Caco-2 (cell line): ENCODE measurements at places on chromosomes 3 and 15. TPM values are rescaled to one million over a fixed set of nuclear protein-coding genes. Genes with fewer than 3 reads are reported as not detected.

GPR171 gene
- total RNA-seq: not detected in 2 replicates

GRCh38 chr3:131091768-131092167, 65.1 kb downstream of the NEK11 start:
- DNase-seq: peak; percentile 10
- no peaks in the 10 kb centered on the region for H3K36me3 ChIP-seq
- peaks cover 9% of the 10 kb centered on the region; the same call in 1 of the 2 replicates for H3K4me1 ChIP-seq
- H3K27me3 ChIP-seq: no peaks in the 10 kb centered on the region
- H3K4me3 ChIP-seq: no peak overlapping the region

- no peak for DNase-seq
- no peaks in the 10 kb centered on the region for H3K36me3 ChIP-seq
- no peaks in the 10 kb centered on the region for H3K27me3 ChIP-seq
Measured at GRCh38 chr3:151856118-151856517, 17.3 kb upstream of the SUCNR1 start.

GADL1 gene
- 4.7 and 6.2 TPM in 2 replicates for total RNA-seq

- no peaks in the 10 kb centered on the region for H3K27me3 ChIP-seq
- no peak for DNase-seq
- no peaks in the 10 kb centered on the region for H3K36me3 ChIP-seq
- H3K4me3 ChIP-seq: no peak overlapping the region
- H3K4me1 ChIP-seq: peaks cover 11% of the 10 kb centered on the region
Measured at GRCh38 chr3:69090021-69090420, 5.3 kb downstream of the ARL6IP5 start.

- H3K27me3 ChIP-seq: no peaks in the 10 kb centered on the region
- DNase-seq: no peak
- no peaks in the 10 kb centered on the region; the same call in 1 of the 2 replicates for H3K36me3 ChIP-seq
Measured at GRCh38 chr3:106058475-106058874, 189.7 kb upstream of the CBLB start.

GRCh38 chr3:103181160-103181559, 746.3 kb downstream of the ZPLD1 start:
- no peaks in the 10 kb centered on the region; the same call in 1 of the 2 replicates for H3K27me3 ChIP-seq
- H3K27ac ChIP-seq: no peak overlapping the region
- no peak overlapping the region for H3K4me3 ChIP-seq
- no peaks in the 10 kb centered on the region for H3K4me1 ChIP-seq
- no peaks in the 10 kb centered on the region for H3K36me3 ChIP-seq
- no peak for DNase-seq

SNTN gene
- not detected in 2 replicates for total RNA-seq

B3GALNT1 gene
- 8.2 and 9.0 TPM in 2 replicates for total RNA-seq

TEX55 gene
- total RNA-seq: not detected in 2 replicates

KIF23 gene
- total RNA-seq: 67.1 and 74.2 TPM in 2 replicates

DNA sequence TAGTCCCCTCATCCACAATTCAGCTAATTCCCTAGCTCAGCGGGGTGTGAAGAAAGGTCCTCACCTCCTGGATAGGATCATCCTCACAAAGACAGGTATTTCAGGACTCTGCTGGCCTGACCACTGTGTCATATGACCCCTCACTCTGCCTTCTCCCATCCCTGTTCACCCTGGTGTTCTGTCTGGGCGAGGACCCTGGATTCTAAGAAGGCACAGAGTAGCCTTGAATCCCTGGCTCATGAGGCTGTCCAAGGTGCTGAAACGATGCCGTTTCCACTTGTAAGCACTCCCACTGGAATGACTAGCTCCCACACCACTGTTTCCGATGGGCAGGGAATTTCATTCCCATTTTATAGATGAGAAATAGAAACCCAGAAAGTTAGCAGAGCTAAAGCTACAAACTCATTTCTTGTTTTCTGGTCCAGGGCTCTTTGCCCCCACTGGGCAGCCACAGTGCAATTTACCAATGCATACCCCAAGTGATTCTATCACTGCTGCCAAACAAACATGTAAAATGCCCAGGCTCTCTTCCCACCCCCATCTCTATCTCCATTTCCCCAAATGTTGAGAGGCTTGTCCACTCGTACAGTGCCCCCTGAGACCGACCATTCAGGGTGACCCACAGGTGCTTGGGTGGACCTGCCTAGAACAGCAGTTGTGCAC, 83.2 kb downstream of the RAB11A start:
- no peak overlapping the region for H3K4me3 ChIP-seq
- DNase-seq: peak; percentile 50
- no peaks in the 10 kb centered on the region for H3K36me3 ChIP-seq

GRCh38 chr3:107285197-107285596, 92.0 kb upstream of the CCDC54 start:
- no peak overlapping the region for H3K4me3 ChIP-seq

DNA sequence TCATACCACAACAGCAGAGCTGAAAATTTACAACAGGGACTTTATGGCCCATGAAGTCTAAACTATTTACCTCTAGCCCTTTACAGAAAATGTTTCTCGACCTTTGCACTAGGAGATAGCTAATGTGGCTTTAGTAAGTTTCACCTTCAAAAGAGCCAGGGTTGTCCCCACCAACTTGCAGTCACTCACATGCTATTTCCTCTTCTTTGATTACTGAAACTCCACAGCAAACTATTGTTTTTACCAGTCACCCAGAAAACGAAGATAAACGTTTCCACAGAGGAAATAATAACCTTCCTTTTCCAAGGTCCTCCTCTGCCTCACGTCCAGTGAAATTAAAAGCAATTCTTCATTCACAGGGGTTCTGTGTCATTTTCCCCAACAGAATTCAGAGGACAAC, 48.2 kb downstream of the WWTR1 start:
- H3K4me3 ChIP-seq: no peak overlapping the region
- no peak overlapping the region for H3K27ac ChIP-seq
- no peaks in the 10 kb centered on the region for H3K36me3 ChIP-seq
- no peak for DNase-seq

DNA sequence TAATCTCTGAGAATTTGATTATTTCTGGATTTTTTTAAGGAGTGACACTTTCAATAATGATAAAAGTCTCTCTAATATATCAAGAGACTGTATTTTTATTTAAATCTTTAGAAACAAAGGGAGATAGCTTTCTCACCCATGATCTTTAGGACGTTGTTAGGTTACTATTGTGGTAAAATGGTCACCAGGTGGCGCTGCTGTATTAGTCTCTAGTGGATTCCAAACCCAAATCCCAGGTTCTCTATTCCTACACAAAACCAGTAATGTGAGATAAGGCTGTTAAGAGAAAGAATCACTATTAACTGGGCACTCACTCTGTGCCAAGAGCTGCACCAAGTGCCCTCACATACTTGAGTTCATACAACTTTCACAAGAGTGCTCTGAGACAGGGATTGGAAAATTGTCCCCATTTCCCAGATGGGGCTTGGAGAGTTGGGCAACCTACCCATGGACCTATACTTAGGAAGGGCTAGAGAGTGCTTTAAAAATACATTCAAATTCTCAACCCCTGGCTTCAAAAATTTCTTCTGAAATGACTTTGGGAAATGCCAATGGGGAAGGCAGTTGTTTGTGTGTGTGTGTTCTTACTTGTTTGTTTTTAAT, 593.4 kb upstream of the TGFBR2 start:
- H3K4me3 ChIP-seq: no peak overlapping the region
- H3K27ac ChIP-seq: no peak overlapping the region
- H3K36me3 ChIP-seq: no peaks in the 10 kb centered on the region
- H3K4me1 ChIP-seq: no peaks in the 10 kb centered on the region

- no peaks in the 10 kb centered on the region for H3K4me1 ChIP-seq
- peak; percentile 65 for DNase-seq
- no peaks in the 10 kb centered on the region for H3K27me3 ChIP-seq
- H3K36me3 ChIP-seq: no peaks in the 10 kb centered on the region
- H3K27ac ChIP-seq: no peak within 1 kb of the TSS
- peak within 1 kb of the TSS; percentile 83 for H3K4me3 ChIP-seq
Measured at GRCh38 chr15:100918690-100919480, at the start of gene LRRK1. TSS of gene LRRK1 (plus strand) at chr15:100919357. CDS start at chr15:100924633, 5,276 bp downstream.

ALS2CL gene
- total RNA-seq: 11.2 and 15.2 TPM in 2 replicates

GRCh38 chr3:141383555-141384129, 15.3 kb downstream of the ZBTB38 start:
- H3K4me1 ChIP-seq: no peaks in the 10 kb centered on the region
- H3K36me3 ChIP-seq: peaks cover 2% of the 10 kb centered on the region; the same call in 1 of the 2 replicates
- no peak overlapping the region for H3K4me3 ChIP-seq
- H3K27ac ChIP-seq: no peak overlapping the region

GRCh38 chr15:49122541-49123062, 32.8 kb downstream of the COPS2 start:
- H3K27ac ChIP-seq: no peak overlapping the region
- H3K4me1 ChIP-seq: no peaks in the 10 kb centered on the region
- no peaks in the 10 kb centered on the region for H3K36me3 ChIP-seq
- no peak overlapping the region for H3K4me3 ChIP-seq
- H3K27me3 ChIP-seq: no peaks in the 10 kb centered on the region
- DNase-seq: no peak

ECT2 gene
- total RNA-seq: 66.6 and 68.0 TPM in 2 replicates

DNA sequence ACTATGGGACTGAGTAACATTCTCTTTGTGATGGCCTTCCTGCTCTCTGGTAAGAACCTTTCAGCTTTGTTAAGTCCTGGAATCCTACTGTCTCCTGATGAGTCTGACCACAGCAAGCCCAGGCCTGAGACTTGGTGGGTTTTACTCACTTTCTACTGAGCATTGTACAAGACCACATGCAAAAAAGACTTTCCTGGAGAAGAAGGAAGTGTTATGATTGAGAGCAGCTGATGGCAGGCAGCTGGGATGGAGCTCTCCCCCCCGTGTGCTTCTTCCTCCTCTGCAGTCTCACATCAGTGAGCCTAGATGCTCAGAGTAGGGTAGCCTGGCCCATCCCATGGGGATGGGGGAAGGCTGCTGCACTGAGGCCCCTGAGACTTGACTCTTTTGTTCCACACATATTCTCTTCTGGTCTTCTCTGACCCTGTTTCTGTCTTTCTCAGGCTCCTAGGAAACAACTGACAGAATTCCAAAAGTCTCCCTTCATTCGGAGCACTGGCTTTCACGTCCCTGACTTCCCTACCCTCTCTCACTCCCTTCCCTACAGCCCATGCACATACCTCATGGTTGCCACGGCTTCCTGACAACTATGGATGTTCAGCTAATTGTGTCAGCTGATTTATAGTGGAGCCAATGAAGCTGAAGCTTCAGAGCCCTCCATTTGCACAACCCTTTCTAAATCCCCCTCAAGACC, 36.6 kb downstream of the CD86 start:
- no peaks in the 10 kb centered on the region for H3K4me1 ChIP-seq
- no peak overlapping the region for H3K27ac ChIP-seq
- no peak for DNase-seq
- H3K36me3 ChIP-seq: no peaks in the 10 kb centered on the region
- no peak overlapping the region for H3K4me3 ChIP-seq

GRCh38 chr15:63370764-63371163, 10.9 kb downstream of the CA12 start:
- H3K4me3 ChIP-seq: no peak overlapping the region
- no peak overlapping the region for H3K27ac ChIP-seq
- no peaks in the 10 kb centered on the region for H3K27me3 ChIP-seq
- DNase-seq: no peak
- H3K4me1 ChIP-seq: no peaks in the 10 kb centered on the region

DNA sequence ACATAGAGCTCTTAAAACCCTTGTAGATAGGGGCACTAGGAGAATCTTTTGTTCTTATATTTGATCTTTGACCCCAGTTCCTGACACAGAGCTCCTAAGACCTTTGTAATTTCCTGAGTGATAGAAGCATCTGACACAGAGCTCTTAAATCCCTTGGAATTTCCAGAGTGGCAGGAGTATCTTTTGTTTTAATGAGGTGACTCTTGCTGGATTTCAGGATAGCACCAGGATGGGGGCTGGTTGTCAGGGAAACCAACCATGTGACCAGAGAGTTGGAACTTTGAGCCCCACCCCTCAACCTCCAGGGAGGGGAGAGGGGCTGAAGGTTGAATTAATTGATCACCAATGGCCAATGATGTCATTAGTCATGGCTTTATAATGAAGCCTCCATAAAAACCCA, 47.6 kb upstream of the ST8SIA2 start:
- no peak for DNase-seq
- H3K4me3 ChIP-seq: no peak overlapping the region
- no peaks in the 10 kb centered on the region for H3K36me3 ChIP-seq
- H3K27me3 ChIP-seq: no peaks in the 10 kb centered on the region

ALPK3 gene
- 0.43 and 0.95 TPM in 2 replicates for total RNA-seq

TJP1 gene
- total RNA-seq: 179 and 181 TPM in 2 replicates

DNA sequence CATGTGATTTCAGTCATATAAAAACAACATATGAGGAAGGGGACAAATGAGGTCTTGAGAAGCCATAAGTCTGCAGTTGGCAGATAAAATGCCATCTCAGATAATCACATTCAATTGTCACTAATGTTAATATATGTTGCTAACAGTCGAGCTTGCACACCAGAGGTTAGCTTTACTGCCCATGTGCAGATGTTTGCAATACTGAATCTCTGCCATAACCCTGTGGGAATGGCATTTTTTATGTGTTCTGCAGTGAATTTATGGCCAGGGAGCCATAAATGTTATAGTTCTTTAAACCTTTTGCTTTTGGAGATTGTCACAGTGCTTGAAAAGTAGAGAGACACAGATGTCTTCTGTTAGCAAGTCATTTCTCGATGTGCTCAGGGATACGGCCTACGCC, 141.5 kb downstream of the RORA start:
- H3K36me3 ChIP-seq: no peaks in the 10 kb centered on the region
- no peaks in the 10 kb centered on the region for H3K27me3 ChIP-seq
- H3K4me1 ChIP-seq: peaks cover 12% of the 10 kb centered on the region; the same call in 1 of the 2 replicates

- no peak for DNase-seq
- no peak overlapping the region for H3K4me3 ChIP-seq
Measured at GRCh38 chr3:79597709-79598108, 170.1 kb downstream of the ROBO1 start.

- no peak for DNase-seq
- no peaks in the 10 kb centered on the region for H3K27me3 ChIP-seq
- H3K36me3 ChIP-seq: no peaks in the 10 kb centered on the region
- no peak overlapping the region for H3K27ac ChIP-seq
- no peak overlapping the region for H3K4me3 ChIP-seq
Measured at GRCh38 chr3:14549256-14549919, 9.2 kb upstream of the GRIP2 start.

- no peak overlapping the region for H3K4me3 ChIP-seq
- H3K36me3 ChIP-seq: no peaks in the 10 kb centered on the region
- H3K27ac ChIP-seq: no peak overlapping the region
- no peak for DNase-seq
- no peaks in the 10 kb centered on the region for H3K4me1 ChIP-seq
Measured at GRCh38 chr3:18122264-18122663, 302.9 kb downstream of the SATB1 start.

PLXNB1 gene
- 149 and 164 TPM in 2 replicates for total RNA-seq
